HFFc6 (cell line): ENCODE measurements at places on chromosomes 1 and 21. TPM values are rescaled to one million over a fixed set of nuclear protein-coding genes. Genes with fewer than 3 reads are reported as not detected.
A peak's percentile ranks its signal among the peaks of the same experiment; 100 is the strongest.

Gene EXO1
- 7.4 to 14.2 TPM (median 13.5 TPM) in 3 replicates for total RNA-seq

Gene ZNF683
- total RNA-seq = not detected in 3 replicates

GRCh38 chr1:98420376-98421084, 241.0 kb upstream of the SNX7 start:
- no peak for DNase-seq

Gene ADGRL4
- total RNA-seq = 12.6 to 24.9 TPM (median 16.8 TPM) in 3 replicates

Gene C1QB
- total RNA-seq = not detected in 3 replicates

DNA sequence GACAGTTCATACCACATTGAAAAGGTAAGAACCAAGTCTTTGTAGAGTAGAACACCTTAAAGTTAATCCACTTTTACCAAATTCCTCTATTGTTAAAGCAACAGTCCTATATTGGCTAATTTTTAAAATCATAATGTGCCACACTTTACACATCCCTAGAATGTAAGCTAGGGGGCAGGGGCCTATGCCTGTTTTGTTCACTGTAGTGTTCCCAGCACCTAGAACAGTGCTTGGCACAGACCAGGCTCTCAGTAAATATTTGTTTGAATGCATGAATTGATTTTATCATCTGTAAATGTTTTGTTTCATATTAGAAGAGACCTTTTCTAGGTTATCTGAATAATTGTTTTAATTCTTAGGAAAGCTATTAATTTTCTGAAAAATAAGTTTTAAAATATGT, 9.1 kb downstream of the SMAP2 start:
- DNase-seq = no peak

DNA sequence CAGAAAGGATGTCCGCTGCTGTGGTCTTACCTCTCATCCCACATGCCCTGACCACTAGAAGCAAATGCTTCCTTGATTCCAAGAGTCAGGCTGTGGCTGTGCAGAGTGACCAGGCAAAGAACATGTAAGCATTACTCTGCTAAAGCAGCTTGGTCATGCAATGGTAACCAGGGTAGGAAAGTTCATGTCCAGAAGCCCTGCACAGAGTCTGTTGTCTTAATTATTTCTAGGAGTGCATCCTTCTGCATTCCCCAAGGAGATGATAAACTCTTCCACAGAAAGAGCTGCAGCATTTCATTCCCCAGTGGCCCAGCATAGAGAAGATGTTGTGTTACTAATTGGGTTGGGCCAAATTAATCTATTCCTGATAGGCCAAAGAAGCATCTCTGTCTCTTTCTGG, 10.1 kb upstream of the UTP25 start:
- no peak for DNase-seq

Gene SLFNL1
- 0.13 TPM in 1 of 3 replicates, not detected in the others for total RNA-seq

- peak; percentile 3 for DNase-seq
These were observed 772 bp downstream of the UCK2 start for GRCh38 chr1:165828103-165828668.

Gene SPRR5
- not detected in 3 replicates for total RNA-seq
